ENCODE measurements at places on chromosomes 7 and 10.

DNA sequence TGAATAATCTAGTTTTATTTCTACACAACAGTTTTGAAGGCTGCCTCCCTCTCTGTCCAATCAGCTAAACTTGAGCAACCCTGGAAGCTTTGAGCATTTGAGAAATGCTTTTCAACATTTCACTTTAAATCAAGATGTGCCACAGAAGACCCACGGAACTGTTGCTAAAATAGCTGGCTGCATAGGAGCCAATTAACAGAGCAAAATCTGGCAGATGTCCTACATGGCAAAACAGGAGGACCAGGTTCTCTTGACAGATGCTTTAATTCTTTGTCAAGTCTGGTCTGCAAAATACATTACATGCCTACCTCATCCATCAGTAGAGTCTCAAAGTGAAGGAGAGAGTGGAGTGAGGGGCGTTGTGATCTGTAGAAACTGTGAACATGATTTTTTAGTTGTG is 185.9 kb downstream of the DPY19L1 start:
- no peak for DNase-seq

- peak; percentile 71 for DNase-seq
Observed at GRCh38 chr10:91603931-91604331, 28.9 kb downstream of the PPP1R3C start.

GRCh38 chr7:2309889-2310331 is 4.3 kb downstream of the SNX8 start:
- DNase-seq, result peak; percentile 95

DNA sequence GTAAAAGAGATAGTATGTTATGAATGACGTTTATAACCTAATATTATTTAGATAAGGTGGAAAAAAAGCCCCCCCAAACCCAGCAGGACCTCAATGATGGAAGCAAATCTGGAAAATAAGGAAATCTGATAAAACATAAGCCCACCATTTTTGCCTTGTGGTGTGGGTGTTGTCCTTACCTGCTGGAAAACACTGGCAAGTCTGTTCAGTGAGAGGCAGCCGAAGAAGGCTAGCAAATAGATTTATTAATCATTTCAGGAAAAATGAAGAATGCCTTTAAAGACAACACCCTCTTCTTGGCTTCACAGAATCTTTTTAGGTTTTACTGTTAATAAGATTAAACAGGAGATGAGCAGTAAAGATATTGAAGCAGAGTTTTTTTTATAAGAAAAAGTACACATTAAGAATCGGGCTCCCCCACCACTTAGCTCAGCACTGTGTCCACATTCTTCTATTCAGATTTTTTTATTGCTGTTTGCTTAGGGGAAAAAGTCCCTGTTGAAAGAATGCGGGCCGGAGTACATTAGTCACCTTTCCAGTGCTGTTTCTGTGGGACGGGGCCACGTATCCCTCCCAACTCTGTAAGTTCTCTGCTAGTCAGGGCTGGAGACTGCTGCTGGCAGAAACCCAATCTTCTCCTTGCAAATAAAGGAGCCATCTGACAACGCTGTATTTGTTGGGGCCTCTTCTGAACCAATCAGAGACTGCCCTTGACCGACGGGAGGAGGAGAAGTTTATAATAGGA is 104.1 kb downstream of the EVX1 start:
- peak; percentile 39 for DNase-seq

GRCh38 chr7:44632196-44632595 is 25.8 kb downstream of the OGDH start:
- no peak for DNase-seq

DNA sequence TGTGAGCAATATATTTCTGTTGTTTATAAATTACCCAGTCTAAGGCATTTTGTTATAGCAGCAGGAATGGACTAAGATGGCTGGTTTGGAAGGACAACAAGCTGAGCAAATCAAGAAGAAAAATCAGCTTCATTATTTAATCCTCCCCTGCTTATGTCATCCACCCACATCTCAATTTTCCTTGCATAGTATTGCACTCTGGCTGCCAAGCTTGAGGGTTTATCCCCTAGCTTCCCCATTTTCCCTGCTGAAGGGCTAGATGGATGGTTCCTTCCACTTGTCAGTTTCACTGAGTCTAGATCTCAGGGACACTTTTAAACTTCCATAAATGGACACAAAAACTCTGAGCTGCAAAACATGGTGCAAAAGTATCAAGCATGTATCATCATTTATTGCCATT is 75.2 kb upstream of the LAMB4 start:
- DNase-seq, result no peak

DNA sequence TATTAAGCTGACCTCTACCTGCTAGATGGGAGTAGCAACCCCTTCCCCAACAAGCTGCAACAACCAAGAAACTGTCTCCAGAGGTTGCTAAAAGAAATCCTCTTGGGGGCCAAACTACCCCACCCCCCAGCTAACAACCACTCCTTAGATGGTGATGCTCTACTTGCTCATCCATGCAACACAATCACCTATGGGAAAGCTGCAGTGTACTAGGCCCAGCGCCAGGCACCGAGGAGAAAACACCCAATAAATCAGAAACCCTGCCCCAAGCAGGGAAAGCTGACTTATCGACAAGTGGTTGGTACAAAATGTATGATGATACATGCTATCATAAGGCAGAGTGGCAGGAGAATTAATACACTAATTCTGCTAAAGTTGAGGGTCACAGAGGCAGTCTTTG is 17.3 kb downstream of the SLC25A13 start:
- no peak for DNase-seq

DNA sequence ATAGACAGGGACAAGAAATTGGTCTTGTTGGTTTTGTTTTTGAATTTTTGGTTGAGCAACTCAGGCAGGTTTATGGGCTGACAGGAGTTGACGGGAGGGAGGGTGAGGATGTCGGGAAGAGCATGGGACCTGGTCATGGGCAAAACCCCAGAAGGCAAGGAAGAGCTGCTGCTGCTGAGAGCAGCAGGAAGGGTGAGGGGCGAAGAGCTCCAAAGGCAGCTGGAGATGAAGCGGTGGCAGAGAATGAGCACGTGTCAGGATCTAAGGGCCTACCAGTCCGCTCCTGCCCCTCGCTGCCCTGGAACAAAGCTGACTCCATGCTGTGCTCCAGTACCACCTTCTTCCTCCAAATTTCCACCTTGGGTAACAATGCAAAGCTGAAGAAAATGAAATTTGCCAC is 84.3 kb downstream of the ARHGAP22 start:
- DNase-seq, result no peak

- DNase-seq, result no peak
Observed at GRCh38 chr7:11726001-11726793, 105.8 kb downstream of the THSD7A start.

- DNase-seq, result peak; percentile 57
Observed at GRCh38 chr7:110358028-110358427, 732.9 kb upstream of the LRRN3 start.

DNA sequence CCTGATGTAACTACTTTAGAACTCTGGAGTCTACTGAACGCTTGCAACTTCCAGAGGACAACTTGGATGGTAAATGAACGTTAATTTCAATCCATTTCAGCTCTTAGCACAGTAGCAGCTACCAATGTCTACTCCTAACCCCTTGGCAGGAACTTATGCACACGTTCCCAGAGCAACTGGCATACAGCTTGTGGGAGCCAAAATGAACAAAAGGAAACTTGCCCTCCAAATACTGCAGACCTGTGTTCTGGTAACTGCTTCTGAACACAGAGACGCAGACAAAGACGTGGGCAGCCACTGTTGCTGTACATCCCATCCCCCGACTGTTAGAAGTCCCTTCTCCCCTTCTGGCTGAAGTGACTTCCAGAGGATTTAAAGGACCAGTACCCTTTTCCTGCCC is 61.3 kb downstream of the XPNPEP1 start:
- no peak for DNase-seq

GRCh38 chr7:92560602-92561001 is 29.6 kb downstream of the FAM133B start:
- peak; percentile 10 for DNase-seq

DNA sequence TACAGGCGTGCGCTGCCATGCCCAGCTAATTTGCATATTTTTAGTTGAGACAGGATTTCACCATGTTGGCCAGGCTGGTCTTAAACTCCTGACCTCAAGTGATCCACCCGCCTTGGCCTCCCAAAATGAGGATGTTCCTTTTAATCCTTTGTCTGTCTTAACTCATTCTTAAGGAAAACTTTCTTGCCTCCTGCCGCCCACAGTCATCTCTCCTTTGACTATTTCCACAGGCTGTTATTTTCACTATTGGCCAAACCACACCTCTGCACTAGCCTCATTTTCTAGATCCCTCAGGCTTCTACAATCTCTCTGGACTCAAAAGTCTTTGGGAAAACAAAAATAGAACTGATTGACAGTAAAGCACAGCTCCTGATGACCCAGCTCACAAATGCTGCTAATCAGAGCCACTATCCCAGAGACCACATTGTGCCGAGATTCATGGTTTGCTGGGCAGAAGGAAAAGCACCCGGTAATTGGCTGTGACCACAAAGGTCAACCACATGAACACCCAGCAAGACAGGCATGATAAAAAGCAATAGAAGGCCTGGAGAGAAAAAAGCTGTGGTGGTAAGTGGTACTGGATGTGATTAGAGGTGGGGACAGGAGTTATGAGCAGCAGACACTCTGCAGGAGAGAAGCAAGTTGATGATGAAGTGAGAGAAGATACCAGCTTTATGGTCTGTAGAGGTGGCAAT is 44.1 kb upstream of the ZNRF2 start:
- DNase-seq, result peak; percentile 13

- no peak for DNase-seq
Observed at GRCh38 chr10:110363572-110364411, 59.1 kb upstream of the SMNDC1 start.

GRCh38 chr7:97018791-97019531 is 5.7 kb downstream of the DLX5 start:
- no peak for DNase-seq

GRCh38 chr7:81780914-81781693 is 11.3 kb upstream of the HGF start:
- no peak for DNase-seq

DNA sequence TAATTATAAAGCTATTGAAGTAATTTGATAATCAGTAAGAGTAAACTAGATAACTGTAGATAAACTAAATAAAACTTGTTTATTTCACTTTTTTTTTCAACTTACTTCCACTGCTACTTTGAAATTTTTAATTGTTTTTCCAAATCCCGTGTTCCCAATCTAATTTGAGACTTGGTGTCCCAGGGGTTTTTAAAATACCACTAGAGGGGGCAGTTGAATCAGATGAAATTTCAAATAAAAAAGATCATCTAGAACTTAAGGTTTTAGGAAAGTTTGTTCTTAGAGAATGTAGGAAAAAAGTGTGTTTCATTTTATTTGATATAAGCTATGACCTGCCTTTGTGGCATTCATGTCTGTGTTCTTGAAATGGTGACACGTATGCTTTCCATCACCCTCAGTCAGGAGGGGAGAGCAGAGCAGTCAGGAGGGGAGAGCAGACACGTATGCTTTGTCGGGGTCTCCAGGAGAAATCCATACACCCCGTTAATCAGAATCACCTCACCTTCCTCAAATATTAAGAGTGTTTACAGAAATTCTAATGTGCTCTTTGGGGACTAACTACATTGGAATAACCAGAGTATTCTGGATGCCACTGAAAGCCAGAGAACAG is 49.9 kb downstream of the C10orf67 start:
- DNase-seq, result peak; percentile 45

GRCh38 chr7:155219947-155220769 is 77.5 kb upstream of the INSIG1 start:
- DNase-seq, result no peak

DNA sequence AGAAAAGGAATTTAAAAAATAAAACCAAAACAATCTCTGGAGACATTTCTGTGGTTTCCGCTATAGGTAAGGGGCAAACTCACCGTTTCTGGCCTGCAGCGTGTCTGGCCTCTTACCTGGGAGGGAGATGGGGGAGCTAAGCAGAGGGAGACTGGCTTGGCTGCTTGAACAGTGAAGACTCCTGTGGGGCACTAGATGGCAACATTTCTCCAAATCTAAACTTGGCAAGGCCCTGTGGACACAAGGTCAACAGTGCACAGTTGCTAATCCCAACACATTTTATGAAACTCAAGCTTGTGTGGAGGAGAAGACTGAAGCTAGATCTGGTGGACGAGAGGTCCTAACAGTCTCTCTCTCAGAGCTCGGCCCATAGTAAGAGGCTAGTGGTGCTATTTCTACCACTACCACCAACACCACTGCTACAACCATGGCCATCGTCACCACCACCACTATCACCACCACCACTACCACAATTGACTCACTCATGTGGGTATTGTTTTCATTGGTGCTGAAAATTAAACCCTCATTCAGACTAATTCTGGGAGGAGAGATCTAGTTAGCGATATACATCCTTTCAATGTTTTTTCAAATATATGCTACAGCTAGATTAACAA is 28.4 kb upstream of the CDHR3 start:
- peak; percentile 84 for DNase-seq

- DNase-seq, result peak; percentile 1
Observed at GRCh38 chr10:111360260-111360925, 283.6 kb downstream of the ADRA2A start.

GRCh38 chr10:70829543-70829942 is 13.8 kb downstream of the SGPL1 start:
- no peak for DNase-seq

GRCh38 chr7:46047581-46047980 is 126.5 kb upstream of the IGFBP3 start:
- DNase-seq, result no peak

DNA sequence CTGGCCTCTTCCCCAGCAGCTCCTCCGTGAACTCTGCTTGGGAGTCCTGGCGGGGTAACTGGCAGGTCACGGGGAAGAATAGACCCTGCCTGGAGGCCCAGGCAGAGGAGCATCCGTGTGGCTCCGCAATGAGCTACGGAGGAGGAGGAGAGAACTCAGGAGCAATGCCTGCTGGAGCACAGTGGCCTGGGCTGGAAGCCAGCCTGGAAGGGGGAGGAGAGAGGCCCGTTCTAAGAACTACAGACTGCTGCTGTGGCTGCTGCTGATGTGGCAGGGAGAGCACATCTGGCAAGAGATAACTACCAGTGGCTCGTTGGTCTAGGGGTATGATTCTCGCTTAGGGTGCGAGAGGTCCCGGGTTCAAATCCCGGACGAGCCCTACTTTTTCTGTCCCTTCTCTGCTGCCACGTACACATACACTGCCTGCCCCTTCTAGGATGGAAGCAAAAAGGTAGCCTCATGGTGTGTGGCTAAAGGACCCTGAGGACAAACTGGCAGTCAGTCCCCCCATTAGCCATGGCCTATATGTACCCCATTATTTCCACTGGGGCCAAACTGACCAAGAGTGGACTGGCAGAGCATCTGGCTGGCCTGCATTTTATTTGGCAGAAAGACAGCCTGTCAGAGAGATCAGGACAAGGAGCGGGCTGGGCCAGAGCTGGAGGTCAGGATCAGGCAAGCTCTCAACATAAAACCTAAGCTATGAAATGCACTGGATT is 7.7 kb upstream of the OPN1SW start:
- peak; percentile 90 for DNase-seq

DNA sequence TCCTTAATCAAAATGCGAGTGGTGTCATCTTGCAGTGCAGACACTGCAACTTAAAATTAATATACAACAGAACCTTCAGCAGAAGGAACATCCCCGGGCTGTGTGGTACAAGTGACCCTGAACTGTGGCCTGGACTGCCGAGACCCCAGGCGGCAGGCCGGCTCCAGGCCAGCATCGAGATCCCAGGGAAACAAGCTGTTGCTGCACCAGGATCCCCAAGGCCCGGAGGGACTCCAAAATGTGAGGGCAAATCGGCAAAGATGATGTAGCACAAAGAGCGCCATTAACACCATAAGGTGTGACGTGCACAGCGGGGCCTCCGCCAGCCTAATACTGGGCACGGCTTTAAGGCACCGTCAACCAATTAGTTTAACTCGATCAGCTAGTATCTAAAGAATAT is 73.9 kb downstream of the EBF3 start:
- DNase-seq, result no peak

- DNase-seq, result no peak
Observed at GRCh38 chr7:36127075-36127740, 25.8 kb upstream of the EEPD1 start.

GRCh38 chr10:44316187-44316921 is 68.5 kb downstream of the CXCL12 start:
- DNase-seq, result no peak

Data from choroid plexus epithelial cell (primary cell).